ENCODE measurements at places on chromosomes 5 and 9. TPM values are rescaled to one million over a fixed set of nuclear protein-coding genes. Genes with fewer than 3 reads are reported as not detected.

HK3 gene
- total RNA-seq, result 4.0 TPM

- no peak for DNase-seq
Measured at GRCh38 chr9:74533253-74533652, 36.1 kb downstream of the RORB start.

RLN2 gene
- not detected for total RNA-seq

GRCh38 chr5:175805256-175806011, 65.9 kb upstream of the CPLX2 start:
- DNase-seq, result no peak

DNA sequence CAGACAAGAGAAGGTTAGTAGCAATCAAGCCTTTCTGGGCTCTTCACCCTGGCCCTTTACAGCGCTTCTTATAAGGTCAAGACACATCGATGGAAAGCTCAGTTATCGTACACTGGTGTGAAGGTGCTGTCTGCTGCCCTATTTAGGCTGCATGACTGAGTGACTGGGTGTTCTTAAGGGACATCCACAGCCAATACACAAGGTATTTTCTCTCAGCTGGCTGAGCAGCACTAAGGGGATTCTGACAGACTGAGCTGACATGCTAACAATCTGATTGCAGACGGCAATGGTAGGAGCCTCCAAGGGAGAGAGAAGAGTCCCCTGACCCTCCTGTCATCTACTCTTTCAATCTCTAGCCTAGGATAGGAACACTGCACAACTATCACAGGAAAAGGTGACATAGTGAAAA, 577.9 kb downstream of the ISL1 start:
- DNase-seq, result no peak

- no peak for DNase-seq
Measured at GRCh38 chr9:122151267-122151828, 8.2 kb downstream of the NDUFA8 start.

TAL2 gene
- 0.58 TPM for total RNA-seq

DNA sequence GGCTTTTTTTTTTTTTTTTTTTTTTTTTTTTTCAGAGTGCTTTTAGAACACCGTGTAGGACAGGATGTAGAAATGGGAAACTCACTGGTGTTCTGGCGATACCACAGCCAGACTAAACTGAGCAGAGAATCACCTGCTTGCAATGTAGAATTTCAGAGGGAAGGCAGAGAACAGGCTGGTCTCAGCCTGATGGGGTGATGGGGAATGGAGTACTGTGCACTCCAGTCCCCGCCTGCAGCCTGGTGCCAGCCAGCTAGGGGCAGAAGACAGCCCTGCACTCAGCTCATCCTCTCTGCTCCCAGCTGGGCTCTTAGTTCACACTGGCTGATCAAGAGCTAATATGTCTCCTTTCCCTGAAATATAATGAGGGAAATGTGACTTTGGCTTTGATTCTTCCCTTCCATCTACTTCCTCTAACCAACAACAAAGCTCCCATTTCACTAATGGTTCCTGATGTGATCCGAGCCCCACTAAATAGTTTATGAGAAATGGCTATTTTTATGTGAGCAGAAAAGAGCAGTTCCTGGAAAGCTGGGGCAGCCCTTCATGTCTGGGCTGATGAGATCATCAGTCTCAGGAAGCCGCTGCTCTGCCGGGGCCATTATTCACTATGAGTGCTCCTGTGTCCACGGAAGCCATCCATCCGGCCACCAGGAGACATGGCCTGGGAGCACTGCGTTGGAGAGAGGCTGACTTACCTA, 209.7 kb downstream of the GADD45G start:
- no peak for DNase-seq

F2RL1 gene
- total RNA-seq, result 48.9 TPM

DNA sequence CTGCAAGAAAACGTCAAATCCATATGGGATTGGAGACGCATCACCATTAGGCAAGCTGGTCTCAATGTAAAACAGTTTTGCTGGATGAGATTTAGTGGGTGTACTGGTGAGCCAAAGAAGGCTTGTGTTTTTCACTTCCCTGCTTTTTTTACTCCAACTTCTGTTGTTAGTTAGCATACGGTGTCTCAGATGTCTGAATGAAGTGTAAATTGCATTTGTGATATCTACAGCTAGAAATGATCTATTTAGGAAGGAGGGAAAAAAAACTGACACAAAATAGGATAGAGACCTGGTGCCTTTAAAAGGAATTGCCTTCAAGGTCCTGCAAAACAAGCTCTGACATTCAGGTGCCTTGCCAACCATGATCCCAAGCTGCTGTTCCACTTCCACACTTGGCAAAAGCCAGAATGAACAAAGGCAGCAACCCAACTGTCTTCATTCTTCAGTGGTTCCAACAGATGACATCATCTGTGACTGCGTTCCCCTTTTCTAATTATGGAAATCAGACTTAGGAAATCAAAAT, 104.2 kb upstream of the RAI14 start:
- DNase-seq, result peak; percentile 30

FOXD1 gene
- total RNA-seq, result 2.6 TPM

FAXDC2 gene
- total RNA-seq, result 91.0 TPM

GRCh38 chr9:80789831-80790230, 899.5 kb downstream of the TLE1 start:
- DNase-seq, result no peak

- no peak for DNase-seq
Measured at GRCh38 chr9:126844085-126844484, 16.4 kb upstream of the ZBTB34 start.

DNA sequence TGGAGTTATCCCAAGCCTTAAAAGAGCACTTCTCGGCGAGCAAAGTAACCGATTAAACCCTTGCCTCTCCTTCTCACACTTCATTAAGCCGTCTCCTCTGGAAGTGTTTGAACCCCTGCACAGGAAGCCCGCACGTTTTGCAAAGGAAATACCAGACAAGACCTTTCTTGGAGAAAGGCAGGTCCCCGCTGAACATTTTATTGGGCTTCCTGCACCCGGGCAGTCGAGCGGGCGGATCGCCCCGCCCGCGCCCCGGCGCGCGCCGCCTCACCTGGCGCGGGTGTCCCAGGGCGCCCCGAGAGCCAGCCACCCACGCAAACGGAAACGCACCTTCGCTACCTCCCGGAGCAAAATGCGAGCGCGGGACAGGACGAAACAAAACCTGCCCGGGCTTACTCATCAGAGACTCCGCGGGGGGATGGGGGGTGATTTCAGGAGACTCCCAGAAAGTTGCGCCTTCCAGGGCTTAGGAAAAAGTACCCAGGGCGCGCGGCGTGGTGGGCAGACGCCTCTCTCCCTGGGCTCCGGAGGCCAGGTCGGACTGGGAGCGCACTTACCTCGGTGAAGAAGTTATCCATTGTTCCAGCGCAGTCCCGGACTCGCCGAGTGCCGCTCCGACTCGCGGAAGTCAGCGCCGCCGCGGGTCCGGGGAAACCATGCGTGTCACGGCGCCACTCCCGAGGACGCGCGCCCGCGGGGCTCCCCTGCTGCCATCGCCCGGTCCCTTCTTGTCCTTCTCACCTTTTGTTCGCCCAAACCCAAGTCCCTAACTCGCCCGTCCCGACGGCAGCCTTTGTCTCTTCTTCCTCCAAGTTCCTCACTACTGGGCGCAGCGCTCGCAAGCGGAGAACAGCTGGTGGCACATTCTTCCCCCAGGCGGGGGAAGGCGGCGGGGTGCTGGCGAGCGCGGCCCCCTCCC, 598 bp downstream of the MYO10 start:
- no peak for DNase-seq

DNA sequence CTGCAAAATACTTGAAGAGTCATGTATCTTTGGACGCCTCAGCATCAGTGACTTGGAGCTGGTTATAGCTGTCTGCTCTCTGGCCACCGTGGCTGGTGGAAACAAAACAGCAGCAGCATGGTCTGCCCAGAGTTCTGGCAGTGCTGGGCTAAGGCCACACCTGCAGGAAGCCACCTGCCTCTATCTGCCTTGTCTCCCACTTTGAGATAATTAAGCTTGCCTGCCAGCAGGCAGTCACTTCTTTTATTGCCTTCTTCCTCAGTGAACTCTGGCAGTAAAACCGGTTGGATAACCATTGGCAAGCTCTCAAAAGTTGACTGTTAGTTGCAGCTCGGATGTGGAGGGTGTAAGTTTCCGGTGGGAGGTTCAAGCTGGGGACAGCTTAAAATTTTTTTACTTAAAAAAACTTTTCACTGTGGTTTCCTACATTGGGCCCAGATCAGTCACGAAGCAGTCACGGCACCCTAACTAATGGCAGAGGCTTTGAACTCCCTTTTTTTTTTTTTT, 4.9 kb downstream of the SMIM3 start:
- peak; percentile 80 for DNase-seq

- no peak for DNase-seq
Measured at GRCh38 chr5:178282391-178282790, 49.8 kb upstream of the PHYKPL start.

All from mucosa of gallbladder (tissue), 1 donor.